Vagina (tissue), 2 donors: ENCODE measurements at places on chromosomes 4 and X. TPM values are rescaled to one million over a fixed set of nuclear protein-coding genes. Genes with fewer than 3 reads are reported as not detected.

FAM47A gene
- total RNA-seq = not detected

VCX gene
- total RNA-seq = not detected

HMX1 gene
- not detected for total RNA-seq

RNF128 gene
- total RNA-seq = 5.6 TPM
